ENCODE measurements at places on chromosomes 7 and 10.

DNA sequence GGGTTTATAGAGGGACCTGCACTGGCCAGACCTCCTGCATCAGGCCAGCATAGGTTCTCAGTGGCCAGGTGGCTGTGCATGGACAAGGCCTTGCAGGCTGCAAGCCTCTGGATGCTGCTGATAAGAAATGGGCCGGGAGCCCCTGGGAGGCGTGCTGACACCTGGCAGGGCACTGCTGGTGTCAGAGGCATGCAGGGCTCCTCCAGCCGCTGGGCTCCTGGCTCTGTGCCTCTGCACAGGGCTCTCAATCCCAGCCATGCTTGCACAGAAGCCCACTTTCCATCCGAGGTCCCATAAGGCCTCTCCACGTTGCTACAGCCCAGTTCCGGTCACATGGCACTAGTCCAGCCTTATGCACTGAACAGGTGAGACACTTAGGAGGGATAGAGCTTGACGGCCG is 27.3 kb downstream of the ANTXRL start:
- no peak for DNase-seq

DNA sequence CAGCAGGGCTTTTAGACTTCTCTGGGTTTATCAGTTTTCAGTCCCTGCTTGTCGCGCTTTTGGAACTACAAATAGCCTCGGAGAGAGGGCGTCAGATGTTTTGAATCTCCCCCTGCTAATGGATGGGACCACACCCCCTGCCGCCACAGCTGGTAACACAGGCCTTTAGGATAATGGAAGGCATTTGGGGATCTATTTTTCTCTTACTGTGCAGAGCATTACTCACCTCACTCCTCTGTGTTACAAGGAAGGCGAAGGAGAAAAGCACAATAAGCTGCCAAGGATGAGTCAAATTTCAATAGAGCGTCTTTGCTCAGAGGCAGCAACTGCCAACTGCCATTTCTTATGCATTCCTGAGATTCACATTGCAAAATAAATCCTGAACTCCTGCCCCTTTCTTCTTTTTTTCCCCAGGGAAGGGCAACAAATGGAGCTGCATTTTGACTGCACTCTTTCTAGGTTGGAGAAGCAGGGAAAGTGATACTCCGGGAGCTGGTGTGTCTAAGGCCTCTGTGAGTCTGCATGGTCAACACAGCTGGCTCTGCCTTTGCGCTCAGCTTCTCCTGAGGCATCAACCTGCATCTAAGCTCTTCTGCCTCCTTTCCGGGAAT is 31.5 kb upstream of the SMNDC1 start:
- peak; percentile 97 for DNase-seq

DNA sequence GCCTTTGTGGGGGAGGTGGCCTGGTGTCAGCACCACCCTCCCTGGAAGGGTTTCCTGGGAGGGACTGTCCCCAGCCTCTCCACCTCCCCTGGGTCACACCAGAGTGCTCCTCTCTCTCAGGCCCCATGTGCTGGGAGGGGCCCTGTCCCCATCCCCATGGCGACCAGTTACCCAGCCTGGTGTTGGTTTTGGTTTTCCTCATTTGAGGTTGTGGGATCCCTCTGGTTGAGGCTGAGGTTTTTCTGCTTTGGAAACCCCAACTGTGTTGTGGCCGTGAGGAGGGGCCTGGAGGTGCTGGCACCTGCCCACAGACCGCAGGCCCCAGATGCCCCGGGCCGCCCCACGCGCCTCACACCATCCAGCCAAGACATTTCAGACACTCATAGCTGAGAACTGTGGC is 106.3 kb downstream of the GRK5 start:
- DNase-seq = no peak

DNA sequence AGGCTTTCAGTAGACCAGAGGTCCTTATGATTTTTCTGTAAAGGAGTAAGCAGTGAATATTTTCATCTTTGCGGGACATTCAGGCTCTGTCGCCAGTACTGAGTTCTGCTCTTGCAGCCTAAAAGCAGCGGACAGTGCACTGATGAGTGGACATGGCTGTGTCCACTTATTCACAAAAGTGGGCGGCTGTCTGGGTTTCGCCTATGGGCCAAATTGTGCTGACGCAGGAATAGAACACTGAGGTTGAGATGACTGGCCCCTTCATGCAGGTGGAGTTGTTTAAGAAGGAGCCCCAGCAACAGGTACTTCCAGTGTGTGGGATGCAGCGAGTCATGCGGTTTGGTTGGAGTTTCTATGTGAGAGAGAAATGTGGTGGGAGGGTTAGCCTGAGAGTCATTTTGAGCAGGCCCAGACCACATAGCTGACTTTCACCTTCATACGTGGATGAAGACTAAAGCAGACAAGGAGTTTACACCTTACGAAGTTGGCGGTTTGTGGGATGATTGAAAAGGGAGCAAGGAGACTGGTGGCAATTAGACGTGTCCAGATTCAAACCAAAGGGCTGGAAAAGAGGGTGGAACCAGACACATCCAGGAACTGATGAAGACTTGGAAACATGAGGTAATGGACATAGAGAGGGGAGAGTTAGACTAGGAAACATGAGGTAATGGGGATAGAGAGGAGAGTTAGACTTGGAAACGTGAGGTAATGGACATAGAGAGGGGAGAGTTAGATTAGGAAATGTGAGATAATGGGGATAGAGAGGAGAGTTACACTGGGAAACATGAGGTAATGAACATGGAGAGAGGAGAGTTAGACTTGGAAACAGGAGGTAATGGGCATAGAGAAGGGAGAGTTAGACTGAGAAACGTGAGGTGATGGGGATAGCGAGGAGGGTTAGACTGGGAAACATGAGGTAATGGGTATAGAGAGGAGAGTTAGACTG is 38.2 kb downstream of the WDR37 start:
- DNase-seq = no peak

GRCh38 chr10:5526691-5527331 is 2.0 kb downstream of the CALML3 start:
- no peak for DNase-seq

DNA sequence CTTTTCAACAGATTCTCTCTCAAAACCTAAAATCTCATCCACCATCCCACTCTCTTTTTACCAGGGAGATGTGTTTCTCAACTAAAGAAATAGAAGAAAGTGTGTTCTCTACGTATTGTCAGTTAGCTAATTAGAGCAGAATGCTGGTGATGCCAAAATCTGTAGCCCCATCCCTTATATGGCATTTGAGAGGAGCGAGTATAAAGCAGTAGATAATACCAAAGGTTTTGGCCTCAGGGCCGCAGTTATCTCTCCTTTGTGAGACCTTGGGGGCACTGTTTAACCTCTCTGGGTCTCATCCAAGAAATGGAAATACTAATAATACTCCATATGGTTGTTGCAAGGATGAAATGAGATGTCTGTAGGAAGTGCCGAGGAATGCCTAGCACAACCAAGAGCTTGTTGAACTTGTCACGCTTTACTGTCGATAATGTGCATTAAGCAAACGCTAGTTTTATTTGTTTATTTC is 456 bp upstream of the DLD start:
- no peak for DNase-seq

DNA sequence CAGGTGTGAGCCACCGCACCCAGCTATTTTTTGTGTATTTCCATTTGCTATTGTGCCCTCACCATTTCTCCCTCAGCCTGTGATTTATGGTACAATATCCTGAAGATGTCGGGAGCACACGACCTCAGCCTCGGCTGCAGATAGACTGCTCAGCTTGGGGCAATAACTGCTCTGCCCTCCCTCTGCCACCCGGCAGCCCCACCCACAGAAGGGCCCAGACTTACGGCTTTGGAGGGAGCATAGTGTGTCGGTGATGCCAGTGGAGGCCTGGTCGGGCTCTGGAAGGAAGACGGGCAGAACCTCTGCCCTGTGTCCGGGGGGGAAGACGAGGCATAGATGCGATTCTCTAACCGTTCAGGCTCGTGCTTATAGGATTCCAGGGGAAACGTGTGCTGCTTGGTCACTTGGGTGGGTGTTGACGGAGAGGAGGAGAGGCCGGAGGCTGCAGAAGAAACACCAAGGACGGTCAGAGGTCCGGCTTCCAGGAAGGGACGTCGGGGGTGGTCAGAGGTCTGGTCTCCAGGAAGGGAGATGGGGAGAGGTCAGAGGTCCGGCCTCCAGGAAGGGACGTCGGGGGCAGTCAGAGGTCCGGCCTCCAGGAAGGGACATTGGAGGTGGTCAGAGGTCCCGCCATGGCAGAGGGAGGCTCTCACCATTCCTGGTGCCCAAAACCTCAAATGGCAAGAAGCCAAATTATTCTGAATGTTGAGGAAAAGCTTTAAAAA is 155.7 kb upstream of the RHEB start:
- DNase-seq = no peak

DNA sequence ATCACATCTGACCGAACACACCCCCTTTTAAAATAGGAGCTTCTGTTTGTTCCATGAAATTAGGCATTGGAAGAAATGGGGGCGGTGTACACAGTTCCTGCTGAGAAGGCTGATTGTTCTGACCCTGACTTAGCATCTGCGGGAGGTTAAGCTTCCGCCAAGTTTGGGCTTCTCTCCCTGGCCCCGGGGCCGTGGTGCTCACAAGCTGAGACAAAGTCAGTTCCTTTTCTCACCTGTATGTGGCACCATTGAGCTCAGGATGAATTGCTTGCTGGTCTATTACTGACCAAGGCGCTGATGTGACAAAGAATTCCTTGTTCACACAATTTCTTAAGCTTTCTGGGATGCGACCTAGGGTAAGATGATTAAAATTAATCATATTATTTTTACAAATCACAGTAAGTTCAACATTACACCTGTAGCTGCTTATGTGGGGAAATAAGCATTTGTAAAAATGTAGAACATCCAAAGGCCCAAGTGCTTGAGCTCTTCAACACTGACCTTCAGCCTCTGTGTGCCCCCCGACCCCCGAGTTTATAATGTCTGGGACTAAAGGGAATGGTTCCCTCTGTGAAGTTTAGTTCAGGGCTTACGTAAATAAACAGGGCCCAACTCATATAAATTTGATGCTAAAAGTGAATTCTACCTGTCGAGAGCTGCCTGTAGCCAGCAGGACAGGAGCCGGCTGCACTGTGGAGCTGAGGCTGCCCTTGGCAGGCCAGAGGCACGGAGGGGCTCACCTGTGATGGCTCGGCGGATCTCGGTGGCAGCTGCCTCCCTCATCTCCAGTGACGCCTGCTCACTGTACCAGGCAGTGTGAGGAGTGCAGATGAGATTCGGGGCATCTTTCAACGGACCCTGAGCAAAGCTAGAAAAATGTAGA is 50.8 kb downstream of the ZRANB1 start:
- peak; percentile 31 for DNase-seq

DNA sequence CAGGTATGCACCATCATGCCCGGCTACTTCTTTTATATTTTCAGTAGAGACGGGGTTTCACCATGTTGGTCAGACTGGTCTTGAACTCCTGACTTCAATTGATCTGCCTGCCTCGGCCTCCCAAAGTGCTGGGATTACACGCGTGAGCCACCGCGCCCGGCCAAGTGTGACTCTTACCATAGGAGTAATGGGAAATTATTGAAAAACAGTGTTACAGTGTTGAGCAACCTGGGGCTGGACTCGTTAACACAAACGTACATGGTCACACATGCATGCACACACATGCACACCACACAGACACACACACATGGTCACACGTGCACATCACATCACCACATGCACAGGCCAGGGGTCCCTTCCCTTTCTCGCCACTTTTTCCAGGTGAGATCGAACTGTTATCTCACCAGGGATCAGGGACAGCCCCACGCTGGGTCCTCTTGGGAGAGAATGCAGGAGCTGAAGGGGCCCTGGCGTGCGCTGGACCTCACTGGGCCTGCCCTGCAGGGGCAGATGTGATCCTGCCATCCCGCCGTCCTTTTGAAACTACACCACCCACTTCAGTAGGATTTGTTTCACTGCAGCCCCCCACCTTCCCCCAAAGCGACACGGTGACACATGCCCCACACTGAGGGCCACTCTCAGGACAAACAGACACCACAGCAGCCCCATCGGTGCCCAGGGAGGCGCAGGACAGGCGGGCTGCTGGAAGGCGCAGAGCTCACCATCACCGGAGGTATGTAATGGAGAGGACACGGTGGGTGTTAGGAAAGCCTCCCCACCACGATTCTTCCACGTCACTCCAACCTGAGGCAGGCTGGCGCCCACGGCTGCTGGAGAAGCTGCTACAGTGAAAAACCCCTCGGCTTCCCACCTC is 10.2 kb downstream of the RADIL start:
- no peak for DNase-seq

DNA sequence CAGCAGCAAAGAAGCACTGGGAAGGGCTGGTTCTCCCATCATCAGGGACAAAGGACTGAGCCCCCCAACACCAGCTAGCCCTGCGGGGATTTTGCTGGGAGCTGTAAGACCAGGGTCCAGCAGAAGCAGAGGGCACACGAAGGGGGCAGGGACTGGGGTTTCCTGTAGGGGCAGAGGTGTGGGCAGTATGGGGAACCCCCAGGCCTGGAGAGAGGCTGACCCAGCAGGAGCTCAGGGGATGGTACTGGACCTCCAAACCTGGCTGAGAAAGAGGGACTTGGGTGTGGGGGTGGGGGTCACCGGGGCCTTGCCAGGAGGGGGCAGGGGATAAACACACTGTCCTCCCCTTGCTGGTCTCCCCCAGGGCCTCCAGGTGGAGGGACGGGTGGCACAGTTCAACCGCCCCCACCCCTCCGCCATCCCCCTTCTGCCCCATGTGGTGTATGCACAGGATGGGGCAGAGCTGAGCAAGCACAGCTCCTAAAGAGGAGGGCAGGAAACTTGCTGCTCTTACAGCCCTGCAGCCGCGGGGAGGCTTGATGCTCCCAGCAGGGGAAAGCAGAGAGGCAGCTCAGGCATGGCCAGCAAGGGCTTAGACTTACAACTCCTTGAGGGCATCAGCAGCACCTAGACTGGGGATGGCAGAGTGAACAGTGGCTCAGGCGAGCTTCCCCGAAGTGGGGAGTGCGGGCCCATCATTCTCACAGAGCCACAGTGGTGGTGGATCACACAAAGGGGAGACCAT is 12.4 kb upstream of the RET start:
- no peak for DNase-seq

DNA sequence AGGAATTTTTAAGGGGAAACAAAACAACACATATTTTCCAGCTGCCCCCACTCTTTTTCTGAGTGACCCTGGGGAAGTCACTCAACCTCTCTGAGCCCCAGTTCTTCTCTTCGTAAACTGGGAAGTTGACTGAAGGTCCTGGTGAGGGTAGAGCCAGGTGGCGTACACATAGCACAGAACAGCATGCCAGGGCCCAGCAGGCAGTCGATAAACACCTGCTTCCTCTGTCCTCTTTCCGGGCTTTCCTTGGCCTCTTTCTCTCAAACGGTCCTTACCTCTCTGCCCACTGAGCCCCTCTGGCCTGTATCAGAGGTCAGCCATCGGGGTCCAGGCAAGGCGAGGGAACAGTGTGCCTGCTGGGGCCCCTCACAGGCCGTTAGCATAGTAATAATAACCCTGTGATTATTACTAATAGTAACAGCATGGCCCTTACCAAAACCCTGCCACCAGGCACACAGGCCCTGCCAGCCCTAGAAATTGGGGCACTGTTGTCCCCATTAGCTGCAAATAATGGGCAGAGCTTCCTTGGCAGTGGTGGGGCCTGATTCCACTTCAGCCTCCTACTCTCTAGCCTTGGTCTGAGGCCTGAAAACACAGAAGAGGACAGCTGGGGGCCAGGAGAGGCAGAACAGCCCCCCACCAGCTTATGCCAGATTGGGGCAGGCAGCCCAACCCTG is 37.3 kb upstream of the SLC29A3 start:
- DNase-seq = no peak

Measured in GM04503 (cell line).